ENCODE measurements at places on chromosomes 6 and 20.

DNA sequence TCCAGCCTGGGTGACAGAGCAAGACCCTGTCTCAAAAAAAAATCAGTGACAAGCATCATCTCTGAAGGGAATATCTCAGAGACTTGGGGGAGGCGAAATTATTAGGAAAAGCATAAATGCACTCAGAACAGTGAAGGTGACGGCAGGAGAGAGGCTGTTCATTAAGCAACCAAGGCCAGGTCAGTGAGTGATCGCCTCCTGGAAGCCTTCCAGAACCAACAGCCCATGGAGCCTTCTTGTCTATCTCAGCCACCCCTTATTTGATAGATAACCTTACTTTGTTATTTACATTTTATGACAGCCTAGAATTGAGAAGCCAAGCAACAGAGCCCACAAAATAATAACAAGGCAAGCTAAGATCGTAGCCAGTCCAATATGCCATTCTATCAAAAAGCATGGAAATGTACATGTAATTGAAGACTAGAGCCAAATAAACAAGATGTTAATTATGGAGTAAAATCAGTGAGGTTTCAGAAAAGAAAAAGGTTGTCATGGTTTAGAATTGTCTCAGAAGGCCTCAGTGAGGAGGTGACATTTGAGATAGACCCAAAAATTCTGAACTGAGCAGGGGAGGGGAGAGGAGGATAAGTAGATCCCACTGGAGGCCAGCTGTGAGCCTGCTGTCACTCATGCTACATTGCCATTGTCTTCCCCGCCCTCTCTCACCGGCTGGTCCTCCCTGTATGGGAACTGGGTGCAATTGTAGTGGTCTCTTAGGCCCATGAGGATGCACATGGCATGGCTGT lies 17.8 kb downstream of the BNIP5 start:
- DNase-seq: no peak

DNA sequence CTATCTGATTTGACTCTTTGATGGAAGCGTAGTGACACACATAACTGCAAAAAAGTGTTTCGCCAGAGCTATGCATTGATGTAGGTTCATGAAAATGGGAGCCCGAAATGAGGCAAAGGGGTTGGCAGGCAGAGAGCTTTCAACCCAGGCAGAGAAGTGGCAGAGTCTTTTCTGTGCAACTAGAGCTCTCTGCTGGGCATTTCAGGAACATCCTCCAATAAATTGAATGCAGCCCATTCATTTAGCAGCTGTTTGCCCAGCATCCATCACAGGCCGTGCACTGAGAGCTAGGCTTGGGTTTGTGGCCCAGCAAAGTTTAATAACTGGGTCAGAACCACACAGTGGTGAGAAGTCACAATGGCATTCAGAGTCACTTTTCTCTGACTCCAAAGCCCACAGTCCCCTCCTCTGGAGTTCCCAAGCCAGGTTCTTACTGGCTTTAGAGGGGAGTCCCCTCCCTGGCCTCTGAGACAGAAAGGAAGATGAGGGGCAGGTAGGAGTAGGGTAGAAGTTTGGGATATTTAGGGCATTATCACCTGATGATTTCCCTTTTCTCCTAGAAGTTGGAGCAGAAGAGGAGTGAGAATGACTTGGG lies 31.8 kb upstream of the ELMO2 start:
- DNase-seq: no peak

DNA sequence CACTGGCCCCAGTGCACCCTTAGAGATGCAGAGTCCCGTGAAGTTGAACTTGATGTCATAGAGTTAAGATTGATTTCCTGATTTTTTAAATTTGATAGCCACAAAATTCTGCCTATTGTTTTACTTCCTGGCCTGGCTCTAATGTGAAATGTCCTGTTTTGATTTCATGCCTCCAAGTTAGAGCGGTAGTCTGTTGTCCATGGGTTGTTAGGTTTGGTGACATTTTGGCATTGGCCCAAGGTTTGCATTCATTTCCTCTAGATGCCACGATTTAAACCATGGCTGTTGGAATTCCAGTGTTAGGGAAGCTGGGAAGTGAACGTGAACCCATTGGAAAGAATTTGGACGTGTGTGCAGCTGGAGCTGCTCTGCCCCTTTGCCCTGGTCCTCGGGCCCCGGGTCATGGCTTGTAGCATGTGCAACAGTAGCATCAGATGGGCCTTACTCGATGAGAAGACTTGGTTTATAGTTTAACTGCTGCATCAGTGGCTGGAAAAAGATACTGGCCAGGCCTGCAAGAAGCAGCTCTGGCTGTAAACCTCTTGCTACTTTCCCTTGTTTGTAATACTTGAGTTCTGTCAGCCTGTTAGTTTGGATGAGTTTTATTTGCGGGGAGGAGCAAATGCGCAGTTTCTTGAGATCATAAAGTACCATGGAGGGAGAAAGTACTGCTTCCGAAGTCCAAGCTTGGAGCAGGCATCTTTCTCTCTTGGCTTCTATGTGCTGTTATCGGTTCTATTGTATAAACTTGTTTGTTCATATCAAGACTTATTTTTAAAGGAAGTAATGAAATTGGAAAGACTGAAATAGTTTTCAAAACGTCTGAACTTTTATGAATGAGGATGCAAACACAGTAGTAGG lies 121.4 kb upstream of the CLDN20 start:
- no peak for DNase-seq

- no peak for DNase-seq
Observed at GRCh38 chr6:11179419-11180202, 52.9 kb downstream of the NEDD9 start.

- no peak for DNase-seq
Observed at GRCh38 chr6:26250698-26251044, 114.3 kb upstream of the BTN3A2 start.

DNA sequence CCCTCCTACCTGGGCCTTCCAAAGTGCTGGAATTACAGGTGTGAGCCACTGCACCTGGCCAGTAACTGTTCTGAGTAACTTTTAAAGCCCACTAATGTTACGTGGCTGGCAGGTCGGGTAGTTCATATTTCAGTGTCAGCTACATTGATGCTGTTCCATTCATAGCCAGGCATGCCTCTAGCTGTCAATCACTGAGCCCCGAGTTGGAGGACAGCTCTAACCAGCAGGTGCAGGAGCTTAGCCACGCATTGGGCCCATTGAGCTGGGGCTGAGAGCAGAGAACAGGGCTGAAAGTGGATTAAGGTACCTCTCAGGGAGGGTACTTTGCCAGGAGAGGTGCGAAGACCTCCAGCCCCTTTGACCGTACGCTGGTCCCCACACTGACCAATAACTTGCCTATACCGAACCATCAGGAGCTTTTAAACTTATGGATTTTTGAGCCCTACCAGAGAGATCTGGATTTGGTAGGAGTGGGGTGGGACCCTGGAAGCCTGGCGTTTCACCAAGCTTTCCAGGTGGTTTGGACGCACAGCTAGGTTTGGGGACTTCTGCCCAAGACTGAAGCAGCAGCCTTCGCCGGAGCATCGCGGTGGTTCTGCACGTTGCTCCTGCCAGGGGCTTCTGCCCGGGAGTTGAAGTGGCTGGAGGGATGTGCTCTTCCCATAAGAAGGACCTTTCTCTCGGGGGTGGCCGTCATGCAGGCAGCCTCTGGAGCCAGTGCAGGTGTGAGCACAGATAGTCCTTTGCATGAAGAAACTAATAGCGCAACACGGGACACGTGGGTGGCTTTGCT lies 82.6 kb downstream of the SERAC1 start:
- no peak for DNase-seq

DNA sequence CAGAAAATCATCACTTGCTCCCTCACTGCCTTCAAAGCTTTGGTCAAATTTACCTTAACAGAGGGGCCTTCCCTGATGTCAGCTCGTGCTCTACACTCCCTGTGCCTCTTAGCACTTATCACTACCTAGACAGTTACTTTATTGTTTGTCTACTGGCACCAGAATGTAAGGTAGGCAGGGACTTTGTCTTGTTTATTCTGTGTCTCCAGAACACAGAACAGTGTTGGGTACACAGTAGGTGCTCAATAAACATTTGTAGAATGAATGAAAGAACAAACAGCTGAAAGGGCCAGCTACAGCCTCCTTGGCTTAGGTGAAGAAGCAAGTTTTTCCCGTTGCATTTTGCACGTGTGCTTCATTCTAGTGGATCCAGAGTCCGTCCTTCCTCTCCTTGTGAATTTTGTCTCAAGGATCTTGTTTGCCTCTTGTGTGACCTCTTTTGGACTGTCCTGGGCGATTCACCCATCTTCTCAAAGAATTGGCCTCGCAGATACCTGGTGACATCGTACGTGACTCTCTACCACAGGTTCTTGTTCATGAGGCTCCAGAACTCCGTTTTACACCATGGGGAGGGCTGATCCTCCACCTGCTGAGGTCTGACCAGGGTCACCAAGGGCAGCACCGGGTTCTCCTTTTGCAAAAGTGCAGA lies 84.2 kb upstream of the ARMC2 start:
- DNase-seq: no peak

- DNase-seq: no peak
Observed at GRCh38 chr20:46154305-46154704, 36.2 kb downstream of the CD40 start.

DNA sequence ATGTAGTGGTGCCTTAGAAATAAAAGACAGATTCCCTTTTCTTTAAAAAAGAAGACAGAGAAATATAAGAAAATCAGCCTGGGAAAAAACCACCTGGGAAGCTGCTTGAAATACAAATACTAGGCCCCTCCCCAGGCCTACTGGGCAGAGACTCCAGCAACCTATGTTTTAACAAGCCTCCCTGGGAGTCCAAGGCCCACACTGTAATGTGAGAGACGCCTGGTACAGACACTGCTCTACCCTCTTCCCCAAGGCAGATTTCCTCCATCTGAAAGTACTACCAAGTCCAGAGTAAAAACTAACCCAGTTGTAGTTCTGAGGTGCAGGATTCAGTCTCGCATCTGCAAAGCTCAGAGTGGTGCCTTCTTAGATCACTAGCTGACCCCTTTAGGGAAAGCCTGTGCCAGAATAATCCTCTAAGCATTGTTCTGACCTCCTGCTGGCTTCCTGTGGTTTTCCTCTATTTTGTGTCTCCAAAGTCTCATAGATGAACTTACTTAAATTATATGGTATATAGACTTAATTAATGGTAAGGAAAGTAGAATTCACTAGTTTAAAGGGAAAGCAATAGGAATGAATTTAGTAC lies 270.2 kb upstream of the SLC35B3 start:
- DNase-seq: no peak

GRCh38 chr20:59628171-59628570 lies 23.8 kb downstream of the PHACTR3 start:
- no peak for DNase-seq

- DNase-seq: no peak
Observed at GRCh38 chr6:118965371-118965770, 30.4 kb upstream of the MCM9 start.

DNA sequence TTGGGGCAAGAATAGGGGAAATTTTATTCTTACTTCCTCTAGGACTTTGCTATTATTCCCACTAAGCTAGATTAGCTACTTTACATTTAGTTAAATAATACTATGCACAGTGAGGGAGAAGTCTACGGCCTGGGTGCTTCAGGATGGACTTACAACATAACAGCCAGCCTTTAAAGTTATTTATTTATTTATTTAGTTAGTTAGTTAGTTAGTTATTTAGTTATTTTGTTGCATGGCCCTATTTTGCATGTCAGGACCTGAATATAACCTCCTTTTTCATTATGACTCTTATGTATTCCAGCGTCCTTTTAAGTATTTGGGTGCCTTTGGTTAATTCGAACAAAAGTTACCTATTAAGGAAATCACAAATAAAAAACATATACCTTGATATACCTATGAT lies 238.7 kb downstream of the EYS start:
- no peak for DNase-seq

GRCh38 chr6:56959938-56960337 lies 5.0 kb downstream of the BEND6 start:
- peak; percentile 77 for DNase-seq

- DNase-seq: no peak
Observed at GRCh38 chr6:33613795-33614168, 7.3 kb upstream of the ITPR3 start.

DNA sequence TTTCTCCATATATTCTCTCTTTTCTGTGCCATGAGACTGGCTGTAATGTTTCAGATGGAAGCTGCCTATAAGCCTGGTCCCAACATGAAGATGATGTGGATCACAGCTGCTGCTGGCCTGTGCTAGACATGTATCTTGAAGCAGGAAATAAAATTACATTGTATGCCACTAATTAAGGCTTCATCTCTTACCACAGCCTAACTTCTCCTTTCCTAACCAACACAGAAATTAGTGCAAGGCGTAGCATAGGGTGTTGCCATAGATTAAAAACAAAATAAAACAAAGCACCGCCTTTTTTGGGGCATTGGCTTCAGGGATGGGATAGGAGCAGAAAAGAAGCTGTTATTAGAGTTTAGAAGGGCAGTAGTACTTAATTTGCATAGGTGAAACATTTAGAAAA lies 4.7 kb upstream of the SLC17A4 start:
- no peak for DNase-seq

GRCh38 chr6:52574709-52575501 lies 2.0 kb downstream of the TRAM2 start:
- no peak for DNase-seq

GRCh38 chr6:157335829-157336228 lies 12.5 kb upstream of the TMEM242 start:
- DNase-seq: no peak

GRCh38 chr20:41365777-41366545 lies 657 bp downstream of the EMILIN3 start:
- DNase-seq: no peak

DNA sequence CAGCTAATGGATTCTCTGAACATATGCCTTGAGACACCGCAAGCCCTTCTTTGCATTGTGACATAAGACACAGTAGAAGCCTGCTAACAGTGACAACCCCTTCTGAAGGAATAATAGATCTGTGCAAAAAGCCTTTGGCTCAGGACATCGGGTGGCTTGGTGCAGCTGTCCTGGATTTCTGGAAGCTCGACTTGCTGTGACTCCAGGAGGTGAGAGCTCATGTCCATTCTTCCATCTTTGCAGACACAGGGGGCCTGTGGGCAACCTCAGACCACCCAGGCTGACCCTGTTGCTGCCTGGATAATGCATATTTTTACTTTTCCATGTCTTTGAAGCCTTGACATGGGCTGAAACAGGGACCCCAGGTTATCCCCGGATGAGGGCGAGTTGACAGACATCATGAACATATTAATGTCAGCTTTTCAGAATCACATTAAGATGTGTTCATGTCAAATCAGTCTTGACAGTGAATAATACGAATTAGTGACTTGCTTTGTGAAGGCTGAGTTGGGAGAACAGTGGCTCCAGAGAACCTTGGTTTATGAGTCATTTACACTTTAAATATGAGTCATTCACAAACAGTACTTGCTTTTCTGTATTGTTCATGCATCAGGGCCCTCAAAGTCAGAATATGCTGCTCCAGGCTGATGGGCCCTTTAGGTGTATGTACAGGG lies 66.8 kb upstream of the IYD start:
- DNase-seq: peak; percentile 40

DNA sequence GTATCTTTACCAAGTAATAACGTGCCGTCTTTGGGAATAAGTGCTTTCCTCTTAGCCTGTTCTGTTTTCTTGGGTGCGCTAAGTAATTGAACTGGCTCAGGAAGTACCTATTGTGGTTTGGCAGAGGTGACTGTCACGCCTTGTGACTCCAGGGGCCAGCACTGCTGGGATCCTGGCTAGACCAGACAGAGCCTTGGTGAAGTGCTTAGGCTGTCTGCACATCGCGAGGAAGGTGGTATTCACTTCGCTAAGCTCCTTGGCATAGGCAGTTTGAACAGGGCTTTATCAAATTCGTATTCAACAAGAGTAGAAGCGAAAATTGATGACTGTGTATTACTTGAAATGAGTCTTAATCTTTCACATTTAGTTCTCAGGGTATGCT lies 17.6 kb downstream of the PRDM1 start:
- no peak for DNase-seq

GRCh38 chr6:72974276-72974675 lies 251.0 kb downstream of the KHDC1L start:
- no peak for DNase-seq

- peak; percentile 93 for DNase-seq
Observed at GRCh38 chr20:4076671-4077070, 61.3 kb upstream of the RNF24 start.

- no peak for DNase-seq
Observed at GRCh38 chr6:134373993-134374392, 56.1 kb upstream of the SGK1 start.
